Naive thymus-derived CD8-positive, alpha-beta T cell (primary cell): ENCODE measurements at places on chromosomes 6 and 20. TPM values are rescaled to one million over a fixed set of nuclear protein-coding genes. Genes with fewer than 3 reads are reported as not detected.

The TCF21 gene
- not detected for total RNA-seq

DNA sequence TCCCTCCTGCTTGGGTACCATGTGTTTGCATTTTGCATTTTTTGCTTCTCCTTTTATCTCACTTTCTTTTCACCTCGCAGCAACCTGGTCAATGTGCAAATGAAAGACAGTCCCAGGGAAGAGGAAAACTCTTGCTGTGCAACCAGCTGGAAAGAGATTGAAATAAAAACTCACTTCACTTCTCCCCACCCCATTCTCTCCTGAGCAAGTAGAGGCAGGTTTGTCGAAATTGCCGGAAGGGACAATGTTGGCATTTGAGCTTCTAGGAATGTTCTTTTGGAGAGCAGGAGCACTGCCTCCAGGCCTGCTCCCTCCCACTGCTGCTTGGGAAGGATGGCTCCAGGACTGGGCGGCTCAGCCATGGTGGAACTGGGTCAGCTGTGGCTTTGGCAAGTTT lies 30.6 kb downstream of the KCNG1 start:
- no peak for DNase-seq

The TMEM244 gene
- total RNA-seq: not detected

DNA sequence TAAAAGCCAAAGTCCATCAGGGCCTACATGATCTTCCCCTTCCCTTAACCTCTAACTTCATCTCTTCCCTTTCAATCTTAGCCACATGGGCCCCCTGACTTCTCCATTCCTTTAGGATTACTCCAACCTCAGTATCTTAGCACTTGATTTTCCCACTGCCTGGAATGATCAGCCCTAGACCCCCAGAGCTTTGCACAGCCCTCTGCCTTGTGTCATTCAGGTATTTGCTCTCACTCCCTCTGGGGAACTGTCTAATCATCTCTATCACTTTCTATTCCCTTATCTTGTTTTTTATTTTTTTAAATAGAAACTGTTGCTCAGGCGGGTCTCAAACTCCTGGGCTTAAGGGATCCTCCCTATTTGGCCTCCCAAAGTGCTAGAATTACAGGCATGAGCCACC lies 13.3 kb upstream of the ZNFX1 start:
- no peak for DNase-seq

DNA sequence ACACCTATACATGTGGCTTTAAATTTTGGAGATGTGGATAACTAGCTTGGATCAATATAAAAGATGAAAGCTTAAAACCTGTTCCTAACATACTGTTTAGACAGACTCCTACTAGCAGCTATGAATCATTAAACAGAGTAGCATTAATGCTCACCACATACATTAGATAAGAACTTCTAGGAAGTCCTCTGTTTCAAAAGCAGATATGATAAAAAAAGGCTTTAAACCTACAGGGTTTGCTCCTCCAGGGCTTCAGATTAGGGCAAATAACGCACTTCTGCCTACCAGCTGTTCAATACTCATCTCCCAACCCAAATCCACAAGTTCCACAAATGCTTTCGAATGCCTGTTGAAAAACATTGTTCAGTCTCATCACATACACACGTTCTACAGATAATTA lies 1.5 kb downstream of the REPS1 start:
- no peak for DNase-seq

The CASP8AP2 gene
- total RNA-seq: 51.2 TPM

- peak; percentile 84 for DNase-seq
Measured at GRCh38 chr6:26156850-26157250, 69.6 kb downstream of the HFE start.

The GABRR1 gene
- not detected for total RNA-seq

GRCh38 chr20:51354769-51355319 lies 187.7 kb downstream of the NFATC2 start:
- DNase-seq: no peak

The IRF4 gene
- 7.4 TPM for total RNA-seq

DNA sequence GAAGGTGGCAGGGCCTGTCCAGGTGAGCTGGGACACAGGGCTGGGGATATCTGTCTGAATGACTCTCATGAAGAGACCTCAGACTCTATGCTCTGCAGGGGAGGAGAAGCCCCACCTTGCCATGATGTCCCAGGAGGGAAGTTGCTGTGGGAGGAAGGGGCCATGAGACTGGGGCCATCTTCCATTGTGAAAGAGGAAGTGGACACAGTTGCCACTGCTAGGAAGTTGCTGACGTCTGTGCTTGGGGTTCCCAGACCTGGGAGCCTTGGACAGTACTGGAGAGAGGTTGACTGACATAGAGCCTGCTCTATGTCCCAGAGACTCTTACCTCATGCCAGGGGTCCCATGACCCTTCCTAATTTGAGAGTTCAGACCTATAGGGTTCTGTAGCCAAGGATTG lies 24.5 kb downstream of the SIRPB1 start:
- no peak for DNase-seq

The SAMD5 gene
- total RNA-seq: not detected

The PRICKLE4 gene
- not detected for total RNA-seq

DNA sequence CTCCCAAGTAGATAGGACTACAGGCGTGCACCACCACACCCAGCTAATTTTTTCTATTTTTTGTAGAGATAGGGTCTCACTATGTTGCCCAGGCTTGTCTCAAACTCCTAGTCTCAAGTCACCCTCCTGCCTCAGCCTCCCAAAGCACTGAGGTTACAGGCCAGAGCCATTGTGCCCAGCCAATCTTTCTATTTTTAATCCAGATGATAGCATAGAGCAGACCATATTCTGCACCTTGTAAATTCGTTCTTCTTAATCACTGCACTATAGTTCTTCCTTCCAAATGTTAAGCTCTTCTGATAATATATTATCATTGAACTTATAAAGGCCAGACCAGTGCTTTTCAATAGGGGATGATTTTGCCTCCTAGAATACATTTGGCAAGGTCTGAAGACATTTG lies 24.0 kb upstream of the CNKSR3 start:
- no peak for DNase-seq

DNA sequence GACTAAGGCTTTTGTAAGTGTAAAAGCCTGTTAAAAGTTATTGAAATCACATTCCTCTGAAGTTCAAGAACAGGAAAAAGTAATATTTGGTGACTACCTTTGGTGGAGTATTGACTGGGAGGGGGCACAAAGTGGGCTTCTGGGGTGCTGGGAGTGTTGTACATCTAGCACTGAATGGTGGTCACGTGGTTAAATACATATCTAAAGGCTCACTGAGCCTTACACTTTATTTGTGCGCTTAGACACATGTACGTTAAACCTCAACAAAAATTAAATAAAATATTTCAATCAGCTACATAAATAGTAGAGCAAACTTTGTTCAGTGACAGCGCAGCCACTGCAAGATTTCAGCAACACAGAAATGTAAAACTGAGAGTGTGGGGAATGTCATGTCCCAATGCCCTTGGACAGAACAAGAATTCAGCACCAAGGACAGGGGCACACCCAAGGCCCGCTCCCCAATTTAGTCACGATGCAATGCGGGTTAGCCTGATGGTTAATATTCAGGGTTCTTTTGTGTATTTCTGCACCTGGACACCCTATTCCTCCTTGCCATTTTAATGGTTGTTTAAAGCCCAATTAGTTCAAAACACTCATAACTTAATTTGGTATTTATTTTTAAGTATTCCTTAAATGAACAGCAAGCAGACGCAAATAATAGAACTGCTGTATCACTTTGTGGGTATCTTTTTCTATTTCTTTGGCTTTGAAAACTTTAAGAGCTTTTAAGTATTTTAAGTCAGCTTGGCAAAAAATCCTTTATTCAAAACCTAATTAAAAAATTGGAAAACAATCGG lies 37.4 kb downstream of the ANGPT4 start:
- DNase-seq: no peak

The PCK1 gene
- not detected for total RNA-seq

- no peak for DNase-seq
Measured at GRCh38 chr6:114063956-114064355, 93.0 kb upstream of the HDAC2 start.

GRCh38 chr6:25488156-25488555 lies 163.9 kb upstream of the SCGN start:
- no peak for DNase-seq

DNA sequence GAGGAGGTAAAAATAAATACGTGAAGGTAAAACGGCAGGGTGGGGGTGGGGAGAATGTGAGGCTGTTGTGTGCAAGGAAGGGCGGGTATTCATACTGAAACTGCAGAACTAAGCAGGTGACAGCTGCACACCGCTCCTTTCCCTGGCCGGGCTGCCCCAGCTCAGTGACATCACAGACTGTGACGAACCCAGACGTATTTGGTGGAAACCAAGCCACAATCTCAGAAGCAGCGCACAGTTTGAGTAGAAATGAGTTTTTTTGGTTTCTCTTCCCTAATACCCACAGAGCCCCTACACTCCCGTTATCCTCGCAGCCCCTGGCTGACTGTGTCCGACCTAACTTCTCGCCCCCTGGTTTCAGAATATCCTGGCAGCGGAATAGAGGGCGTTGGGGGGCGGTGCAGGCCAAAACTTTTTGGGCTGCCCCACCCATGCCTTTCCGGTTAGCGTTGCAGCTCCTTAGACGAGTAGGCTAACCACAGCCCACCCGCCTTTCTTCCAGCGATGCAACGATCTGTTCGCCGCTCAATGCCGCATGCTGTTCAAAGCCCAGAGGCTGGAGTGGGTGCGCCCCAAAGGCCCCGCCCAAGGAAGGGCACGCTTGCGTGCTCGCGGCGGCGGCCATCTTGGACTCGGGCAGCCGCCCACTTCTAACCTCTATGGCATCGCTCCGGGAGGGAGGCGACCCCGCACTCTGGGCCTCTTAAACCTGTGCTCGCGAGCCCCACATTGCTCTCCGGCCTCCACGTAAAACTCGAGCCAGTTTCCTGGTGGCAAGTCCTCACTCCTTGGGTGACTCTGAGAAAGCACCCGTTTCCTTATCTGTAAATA lies 9.1 kb downstream of the BAK1 start:
- peak; percentile 97 for DNase-seq

- no peak for DNase-seq
Measured at GRCh38 chr6:170524172-170524502, 29.0 kb downstream of the PSMB1 start.

DNA sequence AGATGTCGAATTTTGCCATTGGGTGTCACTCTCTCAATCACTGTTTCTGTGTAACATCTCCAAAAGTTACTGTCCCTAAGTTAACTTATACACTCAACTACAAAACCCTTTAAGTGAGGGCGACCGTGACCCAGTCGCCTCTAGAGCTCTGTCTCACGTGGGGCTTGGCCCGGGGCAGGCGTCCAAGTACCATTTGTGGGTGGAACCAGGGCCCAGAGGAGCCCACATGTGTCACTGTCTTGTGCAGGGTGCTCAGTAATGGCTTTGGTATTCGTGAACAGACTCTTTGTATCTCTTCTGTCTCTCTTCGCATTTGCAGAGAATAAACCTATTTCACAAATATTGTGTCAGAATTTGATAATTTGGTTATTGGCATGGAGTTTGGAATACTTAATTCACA lies 109.9 kb upstream of the THBS2 start:
- DNase-seq: no peak

GRCh38 chr20:848193-848592 lies 14.7 kb downstream of the FAM110A start:
- DNase-seq: no peak
